ENCODE measurements at places on chromosomes 3 and 15.

- DNase-seq: peak; percentile 42
Measured at GRCh38 chr3:15815696-15816095, 17.9 kb upstream of the ANKRD28 start.

GRCh38 chr15:82553846-82554245 lies 13.6 kb upstream of the RPS17 start:
- no peak for DNase-seq

GRCh38 chr3:177278016-177278415 lies 80.7 kb upstream of the TBL1XR1 start:
- no peak for DNase-seq

- no peak for DNase-seq
Measured at GRCh38 chr15:27254801-27255200, 283.8 kb downstream of the GABRG3 start.

- DNase-seq: no peak
Measured at GRCh38 chr3:73405853-73406252, 218.9 kb downstream of the PDZRN3 start.

DNA sequence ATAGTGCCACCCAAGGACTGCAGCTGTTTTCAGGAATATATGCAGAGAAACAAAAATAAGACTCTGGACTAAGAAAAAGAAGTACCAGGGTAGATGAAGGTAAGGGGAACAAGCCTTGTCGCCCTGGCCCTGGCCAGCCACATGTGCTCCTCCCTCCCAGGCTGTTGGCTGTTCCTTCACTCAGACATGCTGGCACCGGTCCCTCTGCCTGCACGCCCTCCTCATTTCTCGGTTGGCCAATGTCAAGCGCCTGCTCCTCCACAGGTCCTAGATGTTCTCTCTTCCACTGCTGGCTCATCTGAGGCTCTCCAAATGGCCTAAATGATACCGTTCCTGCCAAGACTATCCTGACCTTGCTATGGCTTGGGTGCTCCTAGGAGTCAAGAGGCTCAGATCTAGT lies 288.4 kb upstream of the LYSMD4 start:
- no peak for DNase-seq

DNA sequence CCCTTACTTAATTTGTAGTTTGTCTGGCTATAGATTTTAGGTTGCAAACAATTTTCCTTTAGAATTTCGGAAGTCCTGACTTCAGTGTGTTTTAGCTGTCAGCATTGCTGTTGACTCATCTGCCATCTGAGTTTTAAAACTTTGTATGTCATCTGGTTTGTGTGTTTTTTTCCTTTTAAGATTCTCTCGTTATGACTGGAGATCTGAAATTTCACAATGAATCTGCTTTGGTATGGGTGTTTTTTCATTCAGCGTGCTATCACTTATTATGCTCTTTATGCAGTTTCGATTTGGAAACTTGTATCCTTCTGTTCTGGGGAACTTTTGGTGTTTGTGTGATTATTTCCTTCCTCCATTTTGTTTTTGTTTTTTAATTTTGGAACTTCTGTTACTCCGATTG lies 53.7 kb upstream of the ZNF280D start:
- no peak for DNase-seq

- DNase-seq: no peak
Measured at GRCh38 chr15:45187578-45187893, 230 bp downstream of the SHF start.

- DNase-seq: no peak
Measured at GRCh38 chr3:147773116-147773630, 364.0 kb downstream of the ZIC1 start.

- DNase-seq: no peak
Measured at GRCh38 chr3:49180116-49180515, 8.7 kb downstream of the KLHDC8B start.

DNA sequence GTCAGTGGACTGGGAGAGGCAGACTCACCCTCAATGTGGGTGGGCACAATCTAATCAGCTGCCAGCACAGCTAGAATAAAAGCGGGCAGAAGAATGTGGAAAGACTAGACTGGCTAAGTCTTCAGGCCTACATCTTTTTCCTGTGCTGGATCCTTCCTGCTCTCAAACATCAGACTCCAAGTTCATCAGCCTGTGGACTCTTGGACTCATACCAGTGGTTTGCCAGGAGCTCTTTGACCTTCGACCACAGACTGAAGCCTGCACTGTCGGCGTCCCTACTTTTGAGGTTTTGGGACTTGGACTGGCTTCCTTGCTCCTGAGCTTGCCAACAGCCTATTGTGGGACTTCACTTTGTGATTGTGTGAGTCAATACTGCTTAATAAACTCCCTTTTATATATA lies 68.0 kb downstream of the CNTN3 start:
- DNase-seq: no peak

- peak; percentile 73 for DNase-seq
Measured at GRCh38 chr3:69385723-69386555, at the start of gene FRMD4B. Gene FRMD4B, minus strand, starts transcription at chr3:69386088. Its CDS starts 99 bp downstream, at chr3:69385989.

DNA sequence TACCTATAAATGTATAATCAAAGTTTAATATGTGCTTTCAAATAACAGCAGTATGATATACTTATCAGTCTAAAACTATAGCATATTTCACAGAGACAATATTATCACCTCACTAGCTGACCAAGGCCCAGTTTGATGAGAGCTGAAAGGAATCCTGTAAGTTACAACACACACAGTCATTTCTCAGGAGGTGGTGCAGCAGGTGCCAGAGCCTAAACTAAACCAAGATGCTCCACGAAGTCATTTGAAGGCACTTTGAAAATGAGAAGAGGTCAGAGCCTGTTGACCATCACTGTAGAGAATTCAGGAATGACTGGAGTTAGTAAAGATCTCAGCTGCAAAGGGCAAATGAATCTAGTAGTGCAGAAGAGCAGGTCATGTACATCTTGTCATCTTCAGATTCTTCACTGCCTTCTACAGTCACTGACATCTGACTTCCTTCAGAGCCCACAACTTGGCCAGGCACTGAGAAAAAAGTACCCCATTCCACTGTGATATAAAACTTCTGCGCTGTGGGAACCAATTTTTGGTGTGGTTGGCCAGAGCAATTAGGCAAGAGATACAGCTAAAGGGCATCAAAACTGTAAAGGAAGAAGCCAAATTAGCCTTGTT lies 7.9 kb downstream of the GBE1 start:
- no peak for DNase-seq

DNA sequence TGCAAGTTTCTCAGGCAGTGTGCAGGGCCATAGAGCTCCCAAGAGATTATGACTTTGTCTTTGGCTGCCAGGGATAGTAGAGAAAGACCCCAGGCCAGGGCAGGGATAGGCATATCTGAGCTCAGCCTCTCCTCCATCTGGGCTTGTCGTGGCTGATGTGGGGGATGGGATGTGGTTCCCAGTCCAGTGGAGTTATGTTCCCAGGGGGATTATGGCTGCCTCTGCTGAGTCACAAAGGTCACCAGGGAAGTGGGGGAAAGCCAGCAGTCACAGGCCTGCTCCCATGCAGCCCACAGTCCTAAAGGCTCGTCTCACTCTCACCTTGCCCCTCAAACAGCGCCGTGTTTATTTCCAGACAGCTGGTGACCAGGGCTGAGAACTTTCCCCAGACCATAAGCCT lies 354.9 kb downstream of the SI start:
- DNase-seq: no peak

- no peak for DNase-seq
Measured at GRCh38 chr3:2849092-2849491, 261.1 kb downstream of the IL5RA start.

DNA sequence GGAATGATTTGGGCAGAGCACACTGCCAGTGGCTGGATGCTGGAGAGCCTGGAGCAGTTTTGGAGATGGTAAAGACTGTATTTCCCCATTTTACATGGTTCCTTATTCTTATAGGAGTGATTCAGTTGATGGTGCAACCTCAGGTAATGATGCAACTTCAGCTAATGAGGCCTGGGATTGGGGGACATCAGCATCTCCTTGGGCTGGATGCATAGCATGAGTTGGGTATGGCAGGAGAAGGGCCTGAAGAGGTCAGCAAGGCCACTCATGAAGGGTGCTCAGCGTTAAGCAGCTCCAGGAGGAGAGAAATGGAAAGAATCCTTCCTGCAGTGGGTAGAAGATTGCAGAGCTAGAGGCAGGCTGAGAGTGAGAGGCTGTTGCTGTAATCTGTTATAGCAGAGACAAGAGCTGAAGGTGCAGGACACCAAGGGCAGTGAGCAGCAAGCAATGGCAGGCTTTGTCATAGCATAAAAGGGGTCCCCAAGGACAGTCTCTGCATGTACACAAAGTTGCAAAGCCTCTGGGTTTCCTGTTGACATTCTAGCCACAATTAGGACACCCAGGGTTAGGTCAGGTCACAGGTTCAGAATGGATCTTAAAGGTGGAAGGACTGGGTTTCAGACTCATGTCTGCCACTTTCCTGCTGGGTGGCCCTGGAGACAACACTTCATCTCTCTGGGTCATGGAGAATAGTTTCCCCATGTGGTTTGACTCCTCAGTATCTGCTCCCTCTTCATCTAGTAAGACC lies 29.5 kb upstream of the SNRK start:
- DNase-seq: no peak

- no peak for DNase-seq
Measured at GRCh38 chr15:29376590-29376989, 107.0 kb upstream of the NSMCE3 start.

DNA sequence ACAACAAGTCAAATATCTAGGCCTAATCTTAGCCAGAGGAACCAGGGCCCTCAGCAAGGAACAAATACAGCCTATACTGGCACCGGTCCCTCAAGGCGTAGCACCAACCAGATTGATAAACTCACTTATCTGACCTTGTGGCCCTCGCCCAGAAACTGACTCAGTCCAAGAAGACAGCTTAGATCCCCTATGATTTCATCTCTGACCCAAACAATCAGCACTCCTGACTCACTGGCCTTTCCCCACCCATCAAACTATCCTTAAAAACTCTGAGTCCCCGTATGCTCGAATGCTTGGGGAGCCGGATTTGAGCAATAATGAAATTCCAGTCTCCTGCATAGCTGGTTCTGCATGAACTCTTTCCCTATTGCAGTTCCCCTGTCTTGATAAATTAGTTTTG lies 1.6 kb upstream of the SORD start:
- no peak for DNase-seq

DNA sequence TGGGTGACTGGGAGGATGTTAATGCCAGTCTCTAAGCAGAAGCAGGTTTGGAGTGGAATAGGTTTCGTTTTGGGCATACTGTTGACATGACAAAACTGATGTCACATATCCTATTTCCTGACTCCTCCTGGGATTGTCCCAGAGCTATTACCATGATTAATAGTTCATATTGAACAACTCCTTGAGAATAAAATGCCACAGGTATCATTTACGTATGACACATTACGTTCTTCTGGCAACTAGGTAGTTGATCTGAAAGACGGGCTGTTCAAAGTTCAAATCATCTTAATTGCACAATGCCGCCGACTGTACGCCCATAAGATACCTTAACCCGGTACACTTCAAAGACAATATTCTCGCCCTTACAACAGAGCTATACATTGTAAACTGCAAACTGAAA lies 1.4 kb upstream of the RAB5A start:
- DNase-seq: no peak
